ENCODE measurements at places on chromosomes 12 and 14.

DNA sequence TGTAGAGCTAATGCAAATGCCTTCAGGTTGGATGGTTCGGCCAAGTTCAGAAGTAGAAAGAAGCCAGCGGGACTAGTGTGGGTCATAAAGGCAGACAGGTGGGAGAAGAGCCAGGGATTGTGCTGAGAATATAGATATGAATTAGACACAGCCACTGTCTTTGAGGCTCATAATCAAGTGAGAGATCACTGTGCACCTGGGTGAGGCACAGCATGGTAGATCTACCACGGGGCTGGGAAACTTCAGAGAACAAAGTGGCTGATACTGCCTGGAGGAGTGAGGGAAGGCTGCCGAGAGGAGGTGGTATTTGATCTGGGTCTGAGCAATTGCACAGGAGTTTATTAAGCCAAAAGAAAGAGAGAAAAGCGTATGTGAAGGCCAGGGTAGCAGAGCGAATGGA, 40.6 kb upstream of the CHST11 start:
- DNase-seq, result no peak

DNA sequence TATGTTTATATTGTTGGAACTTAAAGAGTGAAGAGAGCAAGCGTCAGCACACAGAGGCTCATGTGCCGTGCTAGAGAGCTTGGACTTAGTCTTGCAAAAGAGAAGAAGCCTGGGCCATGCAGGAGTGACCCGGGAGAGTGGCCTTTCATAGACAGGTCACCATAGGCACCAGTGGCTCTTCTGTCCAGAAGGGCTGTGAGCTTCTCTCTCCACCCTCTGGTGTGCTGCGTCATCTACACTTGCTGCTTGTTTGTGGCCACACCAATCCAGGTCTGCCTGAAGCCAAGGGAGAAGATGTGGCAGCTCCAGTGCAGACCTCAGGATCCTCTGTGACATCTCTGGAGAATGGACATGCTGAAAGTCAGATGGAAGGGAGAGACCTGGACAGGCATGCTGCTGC, 74.4 kb downstream of the NTF3 start:
- no peak for DNase-seq

GRCh38 chr12:89709995-89710872, 1.6 kb upstream of the ATP2B1 start:
- DNase-seq, result peak; percentile 63

- DNase-seq, result no peak
These were observed 65.6 kb upstream of the RPL10L start for GRCh38 chr14:46717211-46717610.

GRCh38 chr12:89821896-89822295, 113.3 kb upstream of the ATP2B1 start:
- no peak for DNase-seq

DNA sequence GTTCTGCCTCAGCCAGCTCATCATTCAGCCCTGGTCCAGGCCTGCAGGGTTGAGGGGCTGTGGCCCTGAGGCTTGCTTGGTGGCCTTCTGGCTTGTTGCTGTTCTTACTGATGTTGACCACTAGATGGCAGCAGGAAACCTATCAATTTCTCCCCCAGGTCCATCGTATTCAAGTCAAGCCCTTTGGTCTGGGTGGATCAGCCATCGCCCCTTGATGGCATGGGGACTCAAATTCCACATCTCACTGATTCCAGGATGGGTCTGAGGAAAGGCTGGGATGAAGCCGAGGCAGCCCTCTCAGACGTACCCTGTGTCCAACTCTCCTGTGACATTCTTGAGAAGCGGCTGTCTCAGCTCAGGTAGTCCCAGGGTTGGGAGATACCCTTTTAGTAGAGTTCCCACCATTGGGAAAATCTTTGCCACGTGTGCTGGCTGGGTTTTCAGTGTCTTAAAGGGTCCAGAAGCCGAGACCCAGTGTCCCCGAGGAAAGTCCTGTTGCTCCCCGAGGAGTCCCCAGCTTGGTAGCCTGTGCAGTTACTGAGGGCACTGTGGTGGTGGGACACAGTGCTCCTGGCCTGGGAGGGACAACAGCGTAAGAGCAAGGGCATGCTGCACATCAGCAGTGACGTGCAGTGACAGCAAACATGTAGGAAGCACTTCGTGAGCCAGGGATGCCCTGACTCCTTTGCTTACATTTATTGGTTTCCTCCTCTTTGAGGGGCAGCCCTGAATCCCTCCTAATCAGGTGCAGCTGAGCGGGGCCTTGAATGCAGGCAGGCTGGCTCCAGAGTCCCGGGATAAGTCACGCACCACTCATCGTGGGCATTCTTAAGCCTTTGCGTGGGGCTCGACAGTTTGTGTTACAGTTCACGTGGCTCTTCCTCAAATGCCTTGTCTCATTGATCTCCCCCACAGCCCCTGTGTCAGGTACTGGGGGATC, 58.6 kb downstream of the TSPAN9 start:
- no peak for DNase-seq

- DNase-seq, result no peak
These were observed 27.7 kb downstream of the KRT18 start for GRCh38 chr12:52976574-52977071.

DNA sequence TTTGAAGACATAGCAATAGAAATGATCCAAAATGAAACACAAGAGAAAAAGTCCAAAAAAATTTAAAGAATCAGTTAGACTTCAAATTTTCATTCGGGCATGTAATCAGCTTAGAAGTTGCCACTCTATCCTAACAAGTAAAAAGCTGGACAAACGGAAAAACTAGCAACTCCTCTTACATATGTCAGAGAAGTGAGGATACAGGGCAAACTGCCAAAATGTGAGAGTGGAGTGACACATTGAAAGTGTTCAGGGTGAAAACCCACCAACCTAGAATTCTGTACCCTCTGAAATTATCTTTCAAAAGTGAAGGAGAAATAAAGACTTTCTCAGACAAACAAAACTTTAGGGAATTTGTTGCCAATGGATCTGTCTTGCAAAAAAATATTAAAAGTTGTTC, 42.0 kb upstream of the CHPT1 start:
- no peak for DNase-seq

- no peak for DNase-seq
These were observed 63.0 kb downstream of the NCOR2 start for GRCh38 chr12:124504273-124505000.

GRCh38 chr12:90519285-90519684, 435.7 kb downstream of the CCER1 start:
- DNase-seq, result no peak

DNA sequence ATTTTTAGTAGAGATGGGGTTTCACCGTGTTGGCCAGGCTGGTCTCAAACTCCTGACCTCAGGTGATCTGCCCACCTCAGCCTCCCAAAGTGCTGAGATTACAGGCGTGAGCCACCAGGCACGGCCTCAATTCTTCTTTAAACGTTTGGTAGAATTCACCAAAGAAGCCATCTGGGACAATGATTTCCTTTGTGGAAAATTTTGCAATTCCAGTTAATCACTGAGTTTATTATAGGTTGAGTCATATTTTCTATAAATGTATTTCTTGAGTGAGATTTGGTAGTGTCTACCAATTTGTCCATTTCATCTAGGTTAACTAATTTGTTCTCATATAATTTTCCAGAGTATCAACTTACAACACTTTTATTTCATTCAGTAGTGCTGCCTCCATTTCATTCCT, 683.9 kb upstream of the TMEM132C start:
- DNase-seq, result no peak

DNA sequence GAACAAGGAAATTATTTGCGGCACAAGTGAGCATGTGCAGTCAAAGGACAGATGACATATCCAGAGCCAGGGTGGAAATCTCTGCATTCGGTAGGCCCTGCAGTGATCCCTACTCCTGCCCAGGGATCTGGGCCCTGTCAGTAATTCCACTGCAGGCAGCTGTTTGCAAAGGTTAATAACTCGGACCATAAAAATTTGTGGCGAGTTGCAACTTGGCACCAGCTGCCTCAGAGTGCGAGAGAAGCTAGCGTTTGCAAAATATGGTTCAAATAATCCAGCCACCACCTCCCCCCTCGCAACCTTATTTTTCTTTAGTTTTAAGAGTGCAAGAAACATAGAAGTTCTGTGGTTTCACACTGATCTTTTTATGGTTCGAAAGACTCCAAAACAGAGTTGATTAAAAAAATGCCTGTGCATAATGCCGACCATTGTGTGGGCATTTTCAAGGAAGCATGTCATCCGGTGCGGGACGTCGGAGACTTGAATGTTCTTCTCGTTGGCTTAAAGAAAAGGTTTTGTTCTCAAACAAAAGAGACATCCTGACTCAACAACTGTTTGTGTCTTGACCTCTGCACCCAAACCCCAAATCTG, 224.5 kb downstream of the BCL11B start:
- DNase-seq, result no peak

GRCh38 chr12:32369202-32369601, 30.2 kb upstream of the FGD4 start:
- no peak for DNase-seq

- DNase-seq, result no peak
These were observed 128.5 kb downstream of the KIF26A start for GRCh38 chr14:104266631-104267575.

DNA sequence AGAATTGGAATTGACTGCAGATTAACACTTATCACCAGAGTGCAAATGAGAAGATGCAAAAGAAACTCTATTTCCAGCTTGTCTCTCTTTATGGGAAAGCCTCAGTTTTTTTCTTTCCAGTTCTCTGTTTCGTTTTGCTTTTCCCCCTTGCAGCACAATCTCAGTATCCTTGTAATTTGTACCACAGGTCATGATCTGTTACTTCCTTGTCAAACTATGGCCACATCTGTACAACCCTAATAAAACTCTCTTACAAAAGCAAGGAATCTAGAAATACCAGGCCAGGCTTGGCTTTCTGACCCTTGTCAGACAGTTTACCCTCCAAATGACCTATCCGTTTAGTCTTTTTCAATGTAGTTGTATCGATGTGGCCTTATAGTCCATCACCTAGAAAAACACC, 33.9 kb downstream of the MYBPC1 start:
- no peak for DNase-seq

DNA sequence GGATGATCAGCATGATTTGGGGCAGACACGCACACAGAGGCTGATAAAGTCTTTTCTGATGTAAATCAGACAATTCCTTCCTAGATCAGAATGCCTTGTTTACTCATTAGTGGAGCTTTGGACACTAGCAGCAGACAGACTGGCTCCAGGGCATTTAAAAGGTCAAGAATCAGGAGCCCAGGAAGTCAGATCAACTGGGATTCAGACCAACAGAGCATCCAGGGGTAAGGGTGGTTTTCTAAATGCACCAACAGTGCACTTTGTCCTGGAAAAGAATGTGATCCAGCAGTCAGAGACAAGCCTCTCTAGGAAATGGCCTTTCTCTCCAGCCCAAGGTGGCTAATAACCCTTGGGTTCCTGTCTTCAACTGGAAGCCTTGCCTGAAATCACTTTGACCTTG, 405.3 kb downstream of the MED13L start:
- DNase-seq, result no peak

- no peak for DNase-seq
These were observed 370.4 kb downstream of the NPAS3 start for GRCh38 chr14:33309106-33309505.

GRCh38 chr12:5630726-5631125, 198.8 kb downstream of the NTF3 start:
- no peak for DNase-seq

- DNase-seq, result peak; percentile 52
These were observed 4.1 kb downstream of the CLEC2D start for GRCh38 chr12:9673404-9674225.

- DNase-seq, result no peak
These were observed 8.6 kb downstream of the VTI1B start for GRCh38 chr14:67665868-67666267.

GRCh38 chr12:89593873-89594272, 68.0 kb upstream of the POC1B start:
- DNase-seq, result no peak

DNA sequence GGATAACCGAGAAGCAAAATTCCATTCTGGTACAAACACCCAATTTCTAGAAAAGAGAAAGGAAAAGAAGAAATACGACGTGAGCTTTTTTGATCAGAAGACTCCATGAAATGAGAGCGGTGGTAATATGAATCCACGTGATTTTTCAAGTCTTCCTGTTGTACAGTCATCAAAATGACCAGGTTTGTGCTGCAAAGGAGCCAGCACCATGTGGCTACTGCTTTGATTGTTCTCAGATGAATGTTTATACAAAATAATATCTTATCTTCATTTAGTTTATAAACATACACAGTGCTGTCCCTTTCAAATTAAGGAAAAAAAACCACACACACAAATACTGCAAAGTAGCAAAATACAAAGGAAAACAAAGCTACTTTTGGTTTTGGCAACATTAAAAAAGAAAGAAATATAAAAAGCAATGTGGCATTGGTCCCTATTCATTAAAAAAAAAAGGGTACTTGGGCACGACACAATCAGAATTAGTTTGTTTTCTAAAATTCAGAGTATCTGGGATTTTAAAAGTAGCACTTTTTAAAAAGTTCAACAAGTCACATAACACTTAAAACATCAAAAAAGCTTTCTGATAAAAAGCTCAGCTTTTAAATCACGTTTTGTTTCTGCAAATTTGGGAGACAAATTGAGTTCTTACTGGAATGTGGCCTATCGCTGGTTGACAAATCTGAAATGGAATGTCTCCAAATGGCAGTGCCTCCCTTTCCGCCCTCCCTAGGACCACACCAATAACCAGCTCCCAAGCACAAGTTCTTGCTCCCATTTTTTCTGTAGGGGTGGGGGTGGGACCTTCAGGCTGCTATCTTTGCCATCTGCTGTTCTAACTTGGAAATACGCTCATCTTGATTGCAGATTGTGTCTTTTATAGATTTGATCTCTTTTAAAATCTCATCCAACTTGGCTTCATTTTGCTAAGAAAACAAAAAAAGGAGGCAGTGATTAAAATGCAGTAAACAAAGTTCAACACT, 13.2 kb upstream of the SELPLG start:
- DNase-seq, result no peak

DNA sequence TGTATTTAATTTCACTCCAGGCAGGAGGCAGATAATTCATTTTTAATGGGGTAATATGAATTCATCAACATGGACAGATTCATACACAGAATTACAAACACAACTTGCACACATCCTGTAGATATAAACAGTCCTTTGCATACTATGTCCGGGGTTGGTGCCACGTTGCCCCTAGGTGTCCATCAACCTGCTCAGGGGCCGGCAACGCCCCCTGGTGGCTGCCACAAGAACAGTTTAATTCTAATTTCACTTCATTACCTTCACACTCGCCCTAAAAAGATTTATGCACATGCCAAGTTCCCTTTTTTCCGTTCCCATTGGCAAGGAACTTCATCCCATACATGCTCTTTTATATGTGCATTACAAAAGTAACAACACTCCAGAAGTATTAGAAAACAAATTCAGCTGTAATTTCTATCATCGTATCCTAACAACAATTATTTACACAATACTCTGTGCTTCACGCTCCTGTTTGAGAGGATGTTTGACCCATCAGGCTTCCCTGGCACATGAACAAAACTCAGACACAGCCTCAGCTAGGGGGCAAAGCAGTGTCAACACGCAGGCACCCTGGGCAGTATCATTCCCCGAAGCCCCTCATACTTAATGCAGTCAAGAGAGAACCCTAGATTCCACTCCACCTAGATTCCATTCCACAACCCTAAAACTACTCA, 15.5 kb downstream of the MANSC1 start:
- DNase-seq, result peak; percentile 48

All from left ventricle myocardium inferior (tissue), 1 donor.